ENCODE measurements at places on chromosomes 2 and 18.

- peak; percentile 15 for DNase-seq
Measured at GRCh38 chr2:217142649-217143266, 282.9 kb upstream of the TNP1 start.

DNA sequence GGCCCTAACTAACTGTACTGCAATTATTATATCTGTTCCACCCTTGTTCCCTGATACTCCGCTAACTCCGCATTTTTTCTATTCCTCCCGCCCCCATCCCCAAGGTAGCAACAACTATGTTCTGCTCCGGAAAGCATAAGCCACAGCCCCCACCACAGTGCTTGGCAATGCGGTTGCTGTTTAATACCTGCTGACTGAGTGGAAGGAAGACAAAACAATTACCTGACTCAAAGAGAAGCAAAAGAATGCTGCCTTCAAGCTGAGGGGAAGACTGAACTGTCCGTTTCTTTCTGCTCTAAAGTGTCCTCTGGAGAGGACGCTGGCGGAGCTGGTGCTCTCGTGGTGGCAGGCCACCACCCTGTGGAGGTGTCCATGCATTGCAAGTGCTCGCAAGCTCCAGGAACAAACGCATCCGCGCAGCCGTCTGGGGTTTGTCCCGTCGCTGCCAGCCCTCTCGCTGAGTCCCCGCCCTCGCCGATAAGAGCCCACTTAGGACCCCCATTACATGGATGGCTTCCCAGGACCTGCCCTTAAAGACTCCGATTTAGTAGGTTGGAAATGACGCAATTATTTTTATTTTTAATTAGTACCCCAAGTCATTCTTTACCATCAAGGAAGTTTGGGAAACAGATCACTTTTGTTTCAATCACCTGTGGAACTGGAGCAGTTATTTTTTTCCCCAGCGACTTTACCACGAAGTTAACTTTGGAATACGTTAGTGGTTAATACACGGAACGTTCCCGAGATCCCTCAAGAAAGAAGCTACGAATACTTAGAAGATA is 1.6 kb upstream of the MYL12A start:
- DNase-seq: peak; percentile 65

DNA sequence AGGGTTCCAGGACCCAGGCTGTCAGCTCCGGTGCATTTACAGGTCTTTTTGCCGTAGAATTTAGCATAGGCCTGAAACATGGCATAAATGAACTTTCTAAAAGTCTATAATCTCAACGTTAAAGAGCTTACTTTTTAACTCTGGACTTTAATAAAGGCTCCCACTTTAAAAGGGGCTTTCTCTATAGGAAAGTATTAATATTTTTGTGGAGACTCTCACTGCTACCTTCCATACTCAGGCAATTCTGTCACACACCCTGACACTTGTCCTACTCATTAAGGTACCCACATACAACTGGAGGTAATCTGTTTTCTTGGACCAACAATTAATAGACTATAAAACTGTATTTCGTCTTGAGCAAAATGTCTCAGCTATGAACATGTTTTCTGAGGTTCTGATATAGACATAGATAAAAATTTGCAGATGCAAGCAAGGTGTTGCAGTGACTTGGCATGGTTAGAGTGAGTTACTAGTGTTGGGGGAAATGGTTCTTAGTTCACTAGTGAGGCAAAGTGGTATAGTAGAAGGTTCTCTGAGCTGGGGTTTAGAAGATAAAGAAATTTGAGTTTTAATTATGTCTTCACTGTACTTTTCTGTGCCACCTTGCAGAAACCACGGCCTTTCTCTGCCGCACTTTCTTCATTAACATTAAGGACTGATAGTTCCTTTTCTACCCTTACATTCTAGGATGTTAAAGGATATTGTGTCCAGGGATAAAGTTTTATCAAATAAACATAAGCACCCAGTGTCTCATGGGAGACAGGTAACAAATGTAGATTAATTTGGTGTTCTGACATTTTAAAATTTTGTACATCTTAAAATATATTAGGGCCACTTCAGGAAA is 10.8 kb upstream of the NR4A2 start:
- DNase-seq: peak; percentile 10

DNA sequence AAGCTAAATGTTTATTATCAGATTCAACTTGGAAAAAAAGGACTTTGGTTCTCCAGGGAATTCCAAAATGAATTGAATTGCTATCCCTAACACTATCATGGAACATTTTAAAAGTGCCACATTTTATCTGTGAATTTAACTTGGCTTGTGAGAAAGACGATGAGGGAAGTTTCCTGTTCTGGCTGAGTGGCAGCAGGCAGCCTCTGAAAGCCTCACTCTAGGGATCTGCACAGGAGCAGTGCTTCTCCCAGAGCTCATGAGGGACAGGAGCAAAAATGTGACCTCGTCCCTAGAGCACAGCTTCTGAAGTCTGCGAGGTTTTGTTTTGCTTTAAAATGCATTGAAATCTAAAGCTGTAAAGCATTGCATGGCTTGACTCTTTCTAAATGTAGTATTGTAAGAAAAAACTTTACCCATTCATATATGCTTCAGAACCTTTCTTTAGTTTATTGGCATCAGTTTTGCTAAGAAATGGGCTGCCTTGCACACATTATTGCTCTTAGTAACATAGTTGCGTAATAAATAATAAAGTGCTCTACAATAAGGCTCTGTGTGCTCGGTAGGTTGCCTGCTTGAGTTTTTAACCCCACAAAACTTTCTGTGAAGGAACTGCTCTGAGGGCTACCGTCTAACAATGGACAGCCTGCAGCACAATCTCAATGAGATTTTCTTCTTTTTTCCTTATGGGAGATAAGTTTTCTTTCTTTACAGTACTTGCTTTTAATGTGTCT is 136.2 kb upstream of the CDCA7 start:
- DNase-seq: no peak

Measured in NCI-H1105 treated with DMSO at 0.1 percent for 48 hours (cell line).